Stimulated activated CD4-positive, alpha-beta T cell treated with anti-CD3 and anti-CD28 coated beads, Interleukin-2, amount 100 ng/mL, for 48 hours (primary cell): ENCODE measurements at places on chromosomes 7 and 10.

GRCh38 chr7:39095875-39096619 lies 118.3 kb downstream of the POU6F2 start:
- DNase-seq: no peak

DNA sequence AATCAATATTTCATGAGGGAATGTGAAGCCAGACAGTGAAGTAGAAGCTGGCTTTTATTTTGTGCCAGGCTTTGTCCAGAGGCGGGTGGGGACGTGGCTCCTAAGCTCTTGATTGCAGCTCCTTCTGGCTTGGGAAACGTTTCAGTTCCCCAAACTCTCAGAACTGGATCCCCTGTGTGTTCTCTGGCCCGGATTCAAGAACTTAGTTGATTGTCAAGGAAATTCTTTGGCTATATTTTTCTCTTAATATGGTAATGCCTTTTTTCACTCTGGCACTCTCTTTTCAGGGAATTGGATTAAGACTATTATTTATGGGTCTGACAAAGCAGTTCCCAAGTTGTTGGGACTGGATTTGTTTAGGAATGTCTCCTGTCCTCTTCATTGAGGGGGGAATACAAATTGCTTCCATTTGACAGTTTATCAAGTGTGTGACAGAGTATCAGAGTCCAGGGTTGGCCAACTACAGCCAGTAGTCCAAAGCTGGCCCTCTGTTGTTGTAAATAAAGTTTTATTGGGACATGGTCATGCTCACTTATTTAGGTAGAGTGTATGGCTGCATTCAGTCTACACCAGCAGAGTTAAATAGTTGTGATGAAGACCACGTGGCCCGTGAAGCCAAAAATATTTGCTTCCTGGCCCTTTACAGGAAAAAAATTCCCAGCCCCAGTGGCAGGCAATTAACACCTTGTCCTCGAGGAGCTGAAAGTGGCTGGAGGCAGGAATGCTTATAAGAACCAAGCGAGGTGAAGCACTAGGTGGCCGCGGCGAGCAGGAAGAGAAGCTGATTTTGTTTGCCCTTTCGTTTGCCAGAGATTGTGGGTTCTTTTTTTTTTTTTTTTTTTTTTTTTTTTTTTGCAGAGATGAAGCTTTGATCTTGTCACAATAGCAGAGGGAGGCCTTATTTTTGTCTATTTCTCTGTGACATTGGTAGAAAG lies 34.3 kb downstream of the HTRA1 start:
- no peak for DNase-seq

DNA sequence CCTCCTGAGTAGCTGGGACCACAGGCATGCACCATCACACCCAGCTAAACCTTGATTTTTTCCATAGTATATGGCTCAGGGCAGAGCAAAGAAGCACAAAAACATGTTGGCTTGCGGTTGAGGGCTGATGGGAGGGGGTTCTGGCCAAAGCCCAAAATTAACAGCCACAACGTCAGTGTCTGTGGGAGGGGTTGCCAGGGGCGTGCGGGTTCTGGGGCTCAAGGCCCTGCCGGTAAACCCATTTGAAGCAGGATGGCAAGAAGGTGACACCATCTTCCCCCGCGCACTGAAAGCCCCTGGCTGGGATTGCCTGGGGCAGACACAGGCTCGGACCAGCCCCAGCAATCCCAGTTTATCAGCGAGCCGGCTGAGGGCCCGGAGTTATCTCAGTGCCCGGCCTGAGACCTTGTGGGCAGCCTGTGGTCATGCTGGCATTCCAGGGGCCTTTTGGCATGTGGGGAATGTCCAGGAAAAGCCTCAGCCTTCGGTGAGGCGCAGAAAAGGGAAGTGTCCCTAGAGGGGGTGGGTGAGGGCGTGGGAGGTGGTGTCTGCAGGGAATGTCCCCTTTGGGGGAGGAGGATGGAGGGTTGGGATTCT lies 167.7 kb upstream of the TNRC18 start:
- DNase-seq: no peak

GRCh38 chr7:2710901-2711551 lies 23.0 kb downstream of the AMZ1 start:
- DNase-seq: no peak

- no peak for DNase-seq
Observed at GRCh38 chr10:34740321-34740720, 74.8 kb downstream of the PARD3 start.

- DNase-seq: no peak
Observed at GRCh38 chr10:100008142-100008522, 1.6 kb downstream of the DNMBP start.

- DNase-seq: no peak
Observed at GRCh38 chr7:138286846-138287245, 173.2 kb upstream of the TRIM24 start.

DNA sequence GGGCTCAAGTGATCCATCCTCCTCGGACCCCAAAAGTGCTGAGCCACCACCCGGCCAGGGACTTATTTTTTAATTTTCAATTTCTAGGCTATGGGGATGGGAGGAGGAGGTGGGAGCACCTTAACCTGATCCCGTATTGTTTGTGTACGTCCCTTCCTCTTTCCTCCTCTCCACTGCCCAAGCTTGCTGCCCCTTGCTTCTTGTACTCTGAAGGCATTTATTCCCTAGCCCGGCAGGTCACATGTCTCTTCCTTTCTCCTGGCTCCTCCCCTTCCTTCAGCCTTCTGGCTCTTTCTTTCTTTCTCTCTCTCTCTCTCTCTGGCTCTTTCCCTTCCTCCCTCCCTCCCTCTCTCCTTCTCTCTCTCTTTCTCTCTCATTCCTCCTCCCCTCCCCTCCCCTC lies 56.0 kb downstream of the COL26A1 start:
- DNase-seq: no peak

GRCh38 chr10:102613785-102614184 lies 30.5 kb upstream of the TRIM8 start:
- no peak for DNase-seq

- no peak for DNase-seq
Observed at GRCh38 chr10:128907155-128907941, 559.7 kb upstream of the MGMT start.

DNA sequence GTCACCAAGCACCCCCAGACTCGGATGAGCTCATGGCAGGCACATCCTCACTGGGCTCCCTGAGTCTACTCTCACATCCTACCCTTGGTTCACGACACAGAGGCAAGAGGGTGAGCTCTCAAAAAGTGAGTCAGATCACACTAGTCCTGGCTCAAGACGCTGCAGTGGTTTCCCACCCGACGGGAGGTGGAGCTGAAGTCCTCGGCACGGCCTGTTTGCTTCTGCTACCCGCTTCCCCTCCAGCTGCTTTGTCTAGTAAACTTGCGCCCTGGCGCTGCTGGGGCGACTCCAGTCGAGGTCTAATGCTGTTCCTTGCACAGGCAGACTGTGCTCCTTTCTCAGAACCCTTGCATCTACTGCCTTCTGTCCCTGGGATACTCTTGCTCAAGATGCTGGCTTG lies 13.5 kb upstream of the SFMBT2 start:
- DNase-seq: no peak

- no peak for DNase-seq
Observed at GRCh38 chr7:132065193-132065988, 509.0 kb upstream of the PODXL start.

DNA sequence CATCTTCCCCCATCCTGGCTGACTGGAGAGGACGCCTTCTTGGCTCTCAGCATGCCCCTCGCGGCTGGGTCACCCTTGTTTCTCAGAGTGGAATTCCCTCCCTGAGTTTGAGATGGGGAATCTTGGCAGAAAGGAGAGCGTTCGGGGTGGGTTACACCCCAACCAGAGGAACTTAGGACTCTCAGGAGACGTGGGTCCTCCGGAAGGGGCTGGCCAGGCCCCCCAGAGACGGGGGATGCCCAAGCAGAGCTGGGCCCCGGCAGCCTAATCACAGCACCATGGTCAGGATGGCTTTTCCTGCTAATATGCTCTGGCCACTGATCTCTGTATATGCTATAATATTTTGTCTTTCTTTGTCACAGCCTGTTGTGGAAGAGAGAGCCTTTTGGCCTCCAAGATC lies 214.3 kb downstream of the WDR37 start:
- DNase-seq: no peak

DNA sequence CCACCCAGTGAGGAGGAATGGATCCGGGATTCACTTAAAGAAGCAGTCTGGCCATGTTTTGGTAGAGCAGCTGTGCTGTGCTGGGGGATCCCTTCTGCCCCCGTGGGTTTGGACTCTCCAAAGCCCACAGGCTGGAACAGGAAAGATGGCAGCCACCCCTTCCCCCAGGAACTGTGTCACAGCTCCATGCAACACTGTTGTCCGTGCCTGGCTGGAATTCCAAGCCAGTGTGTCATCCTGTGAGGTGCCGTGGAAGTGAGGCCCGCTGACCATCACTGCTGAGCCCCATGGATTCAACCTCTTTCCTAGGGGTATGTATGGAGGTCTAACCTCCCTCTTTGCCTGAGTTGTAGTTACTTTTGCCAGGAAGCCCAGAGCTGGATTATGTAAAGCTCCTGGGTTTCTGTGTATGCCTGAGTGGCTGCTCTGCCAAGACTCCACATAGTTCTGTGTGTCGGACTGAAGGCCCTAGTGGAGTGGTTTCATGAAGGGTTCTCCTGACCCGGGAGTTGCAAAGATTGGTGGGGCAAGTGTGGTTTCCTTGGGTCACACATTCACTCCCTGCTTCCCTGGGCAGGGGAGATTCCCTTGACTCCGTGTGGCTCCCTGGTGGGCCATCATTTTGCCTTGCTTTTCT lies 35.1 kb upstream of the PCGF5 start:
- no peak for DNase-seq

GRCh38 chr7:18529239-18529638 lies 33.7 kb downstream of the HDAC9 start:
- DNase-seq: no peak

DNA sequence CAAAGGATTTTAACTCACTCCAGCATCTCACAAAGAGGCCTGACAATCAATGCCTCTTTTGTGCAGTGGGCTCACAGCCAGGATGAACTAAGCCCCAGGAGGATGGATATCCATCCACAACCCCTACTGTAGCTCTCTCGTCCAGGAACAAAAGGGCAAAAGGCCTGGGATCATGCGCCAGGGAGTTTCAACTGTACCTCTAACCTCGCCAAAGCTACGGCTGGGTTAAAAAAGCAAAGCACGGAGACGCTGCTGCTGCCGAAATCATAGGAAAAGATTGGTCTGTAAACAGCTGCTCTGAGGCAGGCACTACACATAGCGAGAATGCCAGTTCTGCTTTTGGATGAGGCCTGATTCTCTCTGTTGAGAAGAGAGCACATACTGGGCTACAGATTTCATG lies 32.1 kb downstream of the VSTM4 start:
- no peak for DNase-seq

DNA sequence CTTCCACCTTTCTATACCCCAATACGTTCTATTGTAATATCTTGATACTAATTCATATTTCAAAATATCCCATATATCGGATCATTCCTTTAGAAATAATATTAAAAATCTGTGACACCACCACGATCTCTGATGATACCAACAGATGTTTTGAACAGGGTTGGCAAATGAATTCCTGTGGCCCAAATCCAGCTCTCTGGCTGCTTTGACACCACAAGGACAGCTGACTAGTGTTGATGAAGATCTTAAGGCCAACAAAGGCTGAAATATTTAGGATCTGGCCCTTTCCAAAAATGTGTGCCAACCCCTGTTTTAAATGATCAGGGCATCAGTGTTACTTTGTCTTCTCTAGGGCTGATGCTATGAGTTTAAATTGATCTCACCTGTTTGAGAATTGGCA lies 380.7 kb upstream of the PFKP start:
- DNase-seq: no peak

- DNase-seq: no peak
Observed at GRCh38 chr7:11231190-11231589, 257.5 kb downstream of the PHF14 start.

DNA sequence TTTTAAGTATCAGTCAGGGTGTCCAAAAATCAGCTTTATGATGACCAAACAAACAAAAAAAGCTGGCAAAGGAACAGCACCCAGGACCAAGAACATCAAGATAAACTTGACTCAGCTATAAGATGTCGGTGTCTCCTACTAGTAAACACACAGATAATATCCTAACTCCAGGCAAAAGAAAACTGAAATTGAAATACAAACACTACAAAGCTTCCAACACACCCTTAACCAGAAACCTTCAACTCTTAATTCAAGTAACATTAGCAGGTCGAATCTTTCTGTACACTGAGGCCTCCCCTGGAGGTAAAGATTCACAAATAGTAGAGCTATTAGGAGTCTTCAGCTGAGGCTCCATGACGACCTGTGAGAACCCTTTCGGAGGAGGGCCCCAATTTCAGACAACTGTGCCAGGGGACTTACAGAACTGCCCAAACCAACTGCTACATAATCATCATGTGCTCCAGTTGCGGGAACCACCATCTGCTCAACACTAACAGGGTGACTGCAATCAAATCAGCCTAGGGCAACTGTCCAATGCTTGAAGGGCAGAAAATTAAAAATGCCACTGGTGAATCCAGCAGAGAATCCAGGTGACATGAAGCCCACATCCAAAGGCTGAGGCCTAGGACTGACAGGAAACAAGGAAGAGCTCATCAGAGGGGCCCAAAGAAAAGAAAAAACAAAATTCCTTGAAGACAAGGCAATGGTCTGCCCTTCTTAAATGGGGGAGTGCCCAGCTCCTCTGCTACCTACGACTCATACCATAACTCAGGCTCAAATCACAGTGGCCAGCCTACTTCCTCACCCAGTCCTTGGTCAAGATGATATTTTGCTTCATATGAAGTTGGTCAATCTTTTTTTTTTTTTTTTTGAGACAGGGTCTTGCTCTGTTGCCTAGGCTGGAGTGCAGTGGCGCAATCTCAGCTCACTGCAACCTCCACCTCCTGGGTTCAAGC lies 20.0 kb downstream of the XPNPEP1 start:
- DNase-seq: no peak

GRCh38 chr10:89829887-89830269 lies 128.5 kb downstream of the KIF20B start:
- DNase-seq: no peak

GRCh38 chr7:158541346-158542010 lies 46.1 kb downstream of the PTPRN2 start:
- peak; percentile 6 for DNase-seq

GRCh38 chr7:47244692-47245091 lies 337.2 kb downstream of the TNS3 start:
- DNase-seq: no peak

DNA sequence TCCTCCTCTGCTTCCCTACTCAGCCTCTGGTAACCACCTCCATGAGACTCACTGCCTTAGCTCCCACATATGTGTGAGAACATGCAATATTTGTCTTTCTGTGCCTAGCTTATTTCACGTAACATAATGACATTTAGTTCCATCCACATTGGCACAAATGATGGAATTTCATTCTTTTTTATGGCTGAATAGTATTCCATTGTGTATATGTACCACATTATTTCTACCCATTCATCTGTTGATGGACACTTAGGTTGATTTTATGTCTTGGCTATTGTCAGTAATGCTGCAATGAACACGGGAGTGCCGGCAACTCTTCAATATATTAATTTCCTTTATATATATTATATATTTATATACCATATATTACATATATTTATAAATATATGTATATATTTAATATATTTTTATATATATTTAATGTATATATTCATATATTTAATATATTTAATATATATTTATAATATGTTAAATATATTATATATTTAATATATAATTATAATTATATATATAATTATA lies 1046.9 kb downstream of the DNAJB9 start:
- no peak for DNase-seq

- DNase-seq: peak; percentile 51
Observed at GRCh38 chr10:124688889-124689670, 55.1 kb downstream of the FAM53B start.
